Activated naive CD4-positive, alpha-beta T cell treated with anti-CD3 and anti-CD28 coated beads, Interleukin-2, amount 50 U/mL, for 72 hours (primary cell): ENCODE measurements at places on chromosomes 16 and 17.

DNA sequence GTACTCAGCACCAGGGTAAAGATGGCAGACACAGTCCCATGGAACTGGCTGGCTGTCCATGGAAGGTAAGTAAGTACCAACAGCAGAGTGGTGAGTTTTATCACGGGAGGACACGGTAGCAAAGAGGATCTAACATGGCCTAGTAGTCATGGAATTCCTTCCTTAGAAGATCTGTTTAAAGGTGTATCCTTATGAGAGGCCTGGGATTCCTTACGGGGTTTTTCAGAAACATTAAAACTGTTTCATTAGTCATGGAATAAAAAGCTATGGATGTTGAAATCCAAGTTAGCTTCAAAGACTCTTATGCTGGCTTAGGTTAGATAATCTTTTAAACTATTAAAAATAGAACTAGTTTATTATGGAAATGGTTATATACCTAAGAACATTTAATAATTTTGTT lies 7.4 kb downstream of the FTO start:
- no peak for DNase-seq

- no peak for DNase-seq
These were observed 11.5 kb downstream of the GSE1 start for GRCh38 chr16:85624646-85625045.

- no peak for DNase-seq
These were observed 9.0 kb upstream of the PHAF1 start for GRCh38 chr16:67100569-67101310.

DNA sequence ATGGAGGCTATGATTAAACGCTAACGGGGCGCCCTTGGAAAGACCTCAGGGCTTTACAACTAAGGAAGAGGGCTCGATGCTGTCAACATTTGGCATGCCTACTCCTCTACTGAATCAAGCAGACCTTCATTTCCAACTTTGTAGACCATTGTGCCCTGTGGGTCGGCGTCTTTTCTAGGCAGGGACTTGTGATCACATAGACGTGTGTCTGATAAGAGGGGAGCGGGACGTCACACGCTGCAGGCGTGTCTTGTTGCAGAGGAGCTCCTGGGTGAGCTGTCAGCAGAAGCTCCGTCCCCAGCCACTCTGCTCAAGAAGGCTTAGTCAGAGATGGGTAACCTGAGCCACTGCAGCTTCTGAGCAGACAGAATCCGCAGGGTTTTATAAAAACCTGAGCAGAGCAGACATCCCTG lies 2.8 kb downstream of the MAPK8IP3 start:
- DNase-seq: no peak

- DNase-seq: no peak
These were observed 66.7 kb downstream of the COX10 start for GRCh38 chr17:14135906-14136590.

DNA sequence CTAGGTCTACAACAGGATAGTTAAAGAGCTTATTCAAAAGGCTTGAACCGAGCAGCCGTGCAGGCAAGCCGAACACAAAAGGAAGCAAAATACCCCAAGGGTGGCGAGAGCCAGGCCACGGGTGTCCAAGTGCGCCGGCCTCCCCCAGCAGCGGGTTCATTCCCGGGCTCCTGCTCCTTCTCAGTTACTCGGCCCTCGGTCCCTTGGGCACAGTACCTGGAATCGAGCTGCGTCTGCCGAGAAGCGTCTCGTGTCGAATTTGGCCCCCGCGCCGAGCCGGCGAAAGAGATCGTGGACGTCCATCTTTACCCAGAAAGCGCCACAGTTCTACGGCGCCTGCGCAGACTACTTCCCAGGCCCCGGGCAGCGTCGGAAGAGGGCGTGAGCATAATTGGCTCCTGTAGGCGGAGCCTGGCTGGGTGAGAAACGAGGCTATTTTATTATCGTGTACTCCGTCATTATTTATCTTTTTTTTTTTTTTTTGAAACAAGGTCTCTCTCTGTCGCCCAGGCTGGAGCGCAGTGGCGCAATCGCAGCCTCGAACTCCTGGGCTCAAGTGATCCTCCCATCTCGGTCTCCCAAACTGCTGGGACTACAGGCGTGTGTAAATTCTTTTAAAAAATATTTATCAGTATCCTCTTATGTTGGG lies at the start of gene DDX52:
Gene DDX52 (minus strand): TSS at position 329 of the 649 bp plus-strand sequence. CDS start 26 bp downstream, at position 303.
- peak; percentile 89 for DNase-seq
